ENCODE measurements at places on chromosomes 3 and 15.

- DNase-seq, result no peak
Measured at GRCh38 chr3:171269542-171269941, 190.7 kb downstream of the TNIK start.

GRCh38 chr15:69316291-69316690 is 17.6 kb downstream of the PAQR5 start:
- DNase-seq, result peak; percentile 74

- no peak for DNase-seq
Measured at GRCh38 chr3:71132995-71133730, 450.4 kb downstream of the FOXP1 start.

- no peak for DNase-seq
Measured at GRCh38 chr3:184003187-184003967, 14.3 kb downstream of the ABCC5 start.

- no peak for DNase-seq
Measured at GRCh38 chr3:122294359-122294758, 30.7 kb upstream of the CSTA start.

DNA sequence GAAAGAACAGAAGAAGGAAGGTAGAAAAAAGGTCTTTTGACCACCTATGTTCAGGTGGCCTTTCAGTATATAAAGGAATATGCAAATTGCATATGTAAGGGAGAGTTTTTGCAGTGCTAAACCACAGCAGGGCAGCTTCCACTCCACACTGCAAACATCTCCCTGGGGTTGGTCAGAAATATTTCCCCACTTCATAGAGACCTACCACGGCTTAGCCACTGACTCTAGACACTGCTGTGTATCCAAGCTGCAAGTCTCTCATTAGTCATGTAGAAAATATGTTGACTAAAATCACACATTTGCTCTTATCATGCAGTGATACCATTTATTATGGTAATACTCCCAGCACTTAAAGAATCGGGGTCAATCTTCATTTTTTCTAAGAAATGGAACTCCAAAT is 214.9 kb upstream of the NR2F2 start:
- DNase-seq, result no peak

- DNase-seq, result no peak
Measured at GRCh38 chr3:55823001-55823400, 335.9 kb upstream of the WNT5A start.

DNA sequence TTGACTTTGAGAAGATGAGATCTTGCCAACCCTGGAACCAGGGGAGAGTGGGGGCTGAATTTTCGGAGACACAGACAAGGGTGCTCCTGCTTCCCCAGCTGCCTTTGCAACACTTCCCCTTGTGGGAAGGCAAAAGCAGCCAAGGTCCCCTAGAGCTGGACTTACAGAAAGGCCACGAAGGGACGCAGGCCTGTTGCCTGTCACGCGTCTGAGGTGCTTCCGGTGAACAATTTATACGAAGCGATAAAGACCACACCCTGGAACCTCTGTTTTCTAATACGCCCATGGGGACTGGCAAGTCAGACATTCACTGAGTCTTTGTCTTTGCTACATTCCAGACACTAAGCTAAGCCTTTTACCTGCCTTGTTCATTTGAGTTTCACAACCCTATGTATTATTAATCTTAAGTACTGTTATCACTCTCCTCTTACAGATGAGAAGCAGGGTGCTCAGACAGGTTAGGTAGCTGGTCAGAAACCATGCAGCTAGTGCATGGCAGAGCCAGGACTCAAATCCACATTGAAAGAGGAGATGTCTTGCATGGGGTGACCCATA is 13.2 kb downstream of the MEGF11 start:
- no peak for DNase-seq

GRCh38 chr15:37880009-37880834 is 54.2 kb upstream of the TMCO5A start:
- peak; percentile 19 for DNase-seq

GRCh38 chr15:91787198-91787597 is 66.3 kb upstream of the SLCO3A1 start:
- no peak for DNase-seq

DNA sequence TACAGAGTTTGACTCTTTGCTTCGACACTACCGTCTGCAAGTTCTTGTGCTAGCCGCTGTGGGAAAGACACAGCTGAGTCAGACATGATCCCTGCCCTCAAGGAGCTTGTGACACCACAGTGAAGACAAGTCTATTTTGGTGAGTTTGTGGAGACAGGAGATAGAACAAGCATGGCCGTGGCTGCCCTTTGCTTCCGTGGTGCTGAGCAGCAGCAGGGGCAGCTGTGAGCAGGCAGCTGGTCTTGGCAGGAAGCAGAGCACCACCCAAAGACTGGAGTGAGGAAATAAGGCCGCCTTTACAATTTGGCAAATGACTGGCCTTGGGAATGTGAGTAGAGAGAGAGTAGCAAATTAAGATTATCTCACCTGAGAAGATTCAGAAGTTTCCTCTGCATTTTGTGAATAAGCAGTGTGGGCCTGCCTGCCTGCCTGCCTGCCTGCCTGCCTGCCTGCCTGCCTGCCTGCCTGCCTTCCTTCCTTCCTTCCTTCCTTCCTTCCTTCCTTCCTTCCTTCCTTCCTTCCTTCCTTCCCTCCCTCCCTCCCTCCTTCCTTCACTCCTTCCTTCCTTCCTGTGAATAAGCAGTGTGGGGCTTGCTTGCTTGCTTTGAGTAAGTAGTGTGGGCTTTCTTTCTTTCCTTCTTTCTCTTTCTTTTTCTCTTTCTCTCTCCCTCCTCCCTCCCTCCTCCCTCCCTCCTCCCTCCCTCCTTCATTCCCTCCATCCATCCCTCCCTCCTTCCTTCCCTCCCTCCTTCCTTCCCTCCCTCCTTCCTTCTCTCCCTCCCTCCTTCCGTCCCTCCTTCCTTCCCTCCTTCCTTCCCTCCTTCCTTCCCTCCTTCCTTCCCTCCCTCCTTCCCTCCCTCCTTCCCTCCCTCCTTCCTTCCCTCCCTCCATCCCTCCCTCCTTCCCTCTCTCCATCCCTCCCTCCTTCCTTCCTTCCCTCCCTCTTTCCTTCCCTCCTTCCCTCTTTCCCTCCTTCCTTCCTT is 1.6 kb upstream of the GCNT3 start:
- no peak for DNase-seq

GRCh38 chr3:27171113-27171512 is 198.1 kb downstream of the NEK10 start:
- peak; percentile 72 for DNase-seq

DNA sequence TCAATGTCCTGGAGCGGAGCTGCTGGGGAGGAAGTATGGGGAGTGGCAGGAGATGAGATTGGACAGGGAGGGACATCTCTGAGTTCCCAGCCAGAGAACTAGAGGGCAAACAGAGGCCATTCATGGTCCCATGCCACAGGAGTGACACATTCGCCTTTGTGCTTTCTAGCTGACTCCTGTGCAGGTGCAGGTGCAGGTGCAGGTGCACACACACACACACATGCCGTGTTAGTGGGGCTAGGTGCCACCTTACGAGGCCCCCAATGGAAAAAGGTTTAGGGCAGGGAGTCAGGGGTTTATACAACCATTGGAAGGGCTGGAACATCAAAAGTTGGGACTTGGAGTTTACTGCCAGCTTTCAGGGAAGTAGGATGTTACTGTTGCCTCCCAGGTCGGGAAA is 52.0 kb downstream of the TPRA1 start:
- DNase-seq, result no peak

- DNase-seq, result peak; percentile 66
Measured at GRCh38 chr3:151322511-151322910, 5.9 kb upstream of the GPR87 start.

- DNase-seq, result no peak
Measured at GRCh38 chr3:158808697-158809096, 6.8 kb downstream of the MFSD1 start.

- no peak for DNase-seq
Measured at GRCh38 chr15:100174904-100175275, 166.9 kb downstream of the ADAMTS17 start.

DNA sequence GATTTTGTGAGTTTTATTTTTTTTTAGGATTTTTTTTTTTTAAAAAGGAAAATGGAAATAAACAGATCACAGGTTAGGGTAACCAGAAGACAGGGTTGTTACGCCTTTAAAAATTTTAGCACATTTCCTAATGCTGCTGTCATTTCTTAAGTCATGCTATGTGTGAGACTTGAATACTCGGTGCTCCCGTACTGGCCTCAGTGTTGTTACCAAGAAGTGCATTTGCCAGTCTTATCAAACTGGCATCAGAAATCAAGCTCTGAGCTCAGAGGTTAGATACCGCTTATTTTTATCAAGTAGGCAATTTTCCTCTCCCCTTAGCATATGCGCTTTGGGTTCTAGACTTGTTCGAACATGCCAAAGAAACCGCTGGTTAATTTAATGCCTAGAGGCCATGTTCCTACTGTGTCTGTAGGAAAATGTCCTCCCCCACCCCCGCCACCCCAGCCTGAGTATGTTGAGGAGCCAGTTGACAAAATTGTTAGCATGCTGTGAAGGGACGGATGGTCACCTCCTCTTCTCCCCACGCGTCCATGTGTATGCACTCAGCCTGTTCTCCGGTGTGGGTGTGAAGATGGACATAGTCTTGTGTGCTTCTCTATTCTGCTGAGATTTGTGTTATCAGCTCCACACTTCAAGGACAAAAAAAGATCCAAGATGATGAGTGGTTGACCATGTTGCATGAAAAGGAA is 88.9 kb downstream of the ITPR1 start:
- DNase-seq, result peak; percentile 42

DNA sequence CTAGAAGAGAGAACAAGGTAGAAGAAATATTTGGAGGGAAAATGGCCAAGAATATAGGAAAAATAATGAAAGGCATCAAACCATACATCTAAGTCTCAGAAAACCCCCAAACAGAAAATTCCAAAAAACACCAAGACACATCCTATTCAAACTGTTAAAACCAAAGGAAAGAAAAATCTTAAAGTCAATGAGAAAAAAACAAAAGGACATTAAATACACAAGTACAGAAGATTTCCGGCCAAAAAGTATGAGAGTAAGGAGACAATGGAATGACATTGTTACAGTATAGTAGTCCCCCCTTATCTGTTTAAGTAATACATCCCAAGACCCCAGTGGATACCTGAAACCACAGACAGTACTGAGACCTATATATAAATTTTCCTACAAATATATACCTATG is 18.8 kb downstream of the CLASP2 start:
- DNase-seq, result no peak

DNA sequence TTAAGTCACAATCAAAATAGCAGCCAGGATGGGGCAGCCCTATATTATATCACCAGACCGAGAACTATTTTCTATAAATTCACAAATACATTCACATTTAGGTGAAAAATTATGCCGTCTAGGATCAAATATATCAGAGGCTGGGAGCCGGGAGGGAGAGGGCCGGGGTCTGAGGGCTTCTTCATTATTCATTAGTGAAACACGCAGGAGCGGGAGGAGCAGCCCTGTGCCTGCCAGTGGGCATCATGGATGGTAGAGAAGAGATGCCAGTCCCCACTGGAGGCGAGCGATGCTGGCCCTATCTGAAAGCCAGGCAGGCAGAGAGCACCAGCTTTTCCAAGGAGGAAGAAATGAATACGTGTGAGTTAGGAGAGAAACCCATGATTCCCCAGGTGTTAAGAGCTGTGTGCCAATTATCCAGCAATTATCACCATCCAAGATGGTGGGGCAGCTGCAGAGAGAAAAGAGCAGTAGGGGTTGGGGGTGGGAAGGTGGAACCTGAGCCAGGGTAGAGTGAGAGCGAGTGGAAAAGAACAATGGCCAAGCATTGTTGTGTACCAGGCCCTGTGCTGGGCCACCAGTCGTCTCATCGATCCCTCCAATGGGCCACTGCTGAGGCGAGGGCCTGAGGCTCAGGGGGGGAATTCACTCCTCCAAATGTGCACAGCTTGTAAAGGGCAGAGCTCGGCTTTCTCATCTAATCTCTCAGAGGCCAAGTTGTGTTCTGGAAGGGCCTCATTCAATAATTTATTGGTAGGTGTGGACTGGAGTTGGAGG is 261.3 kb upstream of the TLE3 start:
- DNase-seq, result no peak

- DNase-seq, result no peak
Measured at GRCh38 chr15:100726070-100726420, 123.7 kb downstream of the ASB7 start.

DNA sequence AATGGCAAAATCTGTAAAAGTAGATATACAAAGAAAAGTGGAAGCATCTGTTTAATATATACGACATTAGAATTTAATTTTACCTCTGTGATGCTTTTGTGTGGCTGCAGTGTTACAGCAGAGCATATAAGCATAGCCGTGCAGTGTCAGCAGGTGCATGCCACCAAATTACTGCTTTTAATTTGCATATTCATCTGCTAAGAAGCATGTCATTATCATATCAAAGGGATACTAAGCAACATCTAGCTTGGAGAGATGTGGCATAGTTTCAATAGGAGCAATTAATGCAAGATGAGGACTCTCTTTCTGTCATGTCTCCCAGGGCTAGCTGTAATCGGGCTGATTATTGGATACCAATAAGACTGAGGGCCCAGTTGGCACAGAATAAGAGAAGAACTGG is 214.4 kb upstream of the SOX2 start:
- DNase-seq, result no peak

DNA sequence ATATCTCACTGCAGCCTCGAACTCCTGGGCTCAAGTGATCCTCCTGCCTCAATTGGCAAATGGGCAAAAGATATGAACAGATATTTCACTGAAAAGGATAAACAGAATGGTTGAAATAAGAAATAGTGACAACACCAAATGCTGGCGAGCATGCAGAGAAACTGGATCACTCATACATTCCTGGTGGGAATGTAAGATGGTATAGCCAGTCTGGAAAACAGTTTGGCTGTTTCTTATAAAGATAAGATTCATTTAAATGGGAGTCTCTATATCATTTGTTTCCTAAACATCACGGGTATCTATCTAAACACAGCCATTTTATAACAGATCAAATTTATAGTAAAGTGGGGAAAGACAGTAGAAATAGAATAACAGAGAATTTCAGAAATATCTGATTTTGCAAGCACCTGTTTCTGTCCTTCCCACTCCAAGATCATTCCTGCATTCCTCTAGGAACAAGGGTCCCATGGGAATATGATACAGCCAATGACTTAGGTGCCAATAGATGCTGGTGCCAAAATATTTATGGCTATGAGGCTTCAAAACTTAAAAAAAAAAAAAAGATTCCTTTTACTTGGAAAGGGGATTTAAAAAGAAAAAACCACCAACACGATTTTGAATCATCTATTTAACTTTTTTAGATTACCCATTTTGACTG is 9.9 kb upstream of the TFDP2 start:
- no peak for DNase-seq

DNA sequence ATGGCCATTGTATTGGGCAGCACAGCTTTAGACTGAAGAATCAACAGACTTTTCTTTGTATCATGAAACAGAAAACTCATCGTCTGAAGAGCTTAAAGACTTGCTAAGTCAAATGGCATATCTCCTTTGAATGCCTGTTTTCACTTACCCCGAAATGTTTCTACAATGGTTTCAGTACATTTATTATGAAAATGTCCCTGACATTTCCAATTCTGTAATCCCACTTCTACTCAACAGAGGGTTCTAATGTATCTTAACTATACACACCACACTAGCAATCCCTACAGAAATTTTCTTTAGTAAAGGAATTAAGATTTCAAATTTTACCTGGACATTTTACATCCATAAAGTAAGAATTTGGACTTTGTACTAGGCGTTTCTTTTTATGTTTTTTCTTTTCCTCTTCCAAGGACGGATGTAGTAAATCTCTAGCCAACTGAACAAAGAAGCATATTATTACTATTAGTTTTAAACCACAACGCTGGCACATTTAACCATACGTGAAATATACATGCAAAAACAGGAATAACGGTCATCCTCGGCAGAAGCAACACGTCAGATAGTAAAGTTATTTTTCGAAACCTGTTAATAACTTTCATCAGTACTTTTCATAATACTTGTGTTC is 1.1 kb downstream of the RPS27L start:
- no peak for DNase-seq

- DNase-seq, result peak; percentile 50
Measured at GRCh38 chr3:171566803-171567422, 106.7 kb upstream of the TNIK start.
